ENCODE measurements at places on chromosomes 2 and 18.

DNA sequence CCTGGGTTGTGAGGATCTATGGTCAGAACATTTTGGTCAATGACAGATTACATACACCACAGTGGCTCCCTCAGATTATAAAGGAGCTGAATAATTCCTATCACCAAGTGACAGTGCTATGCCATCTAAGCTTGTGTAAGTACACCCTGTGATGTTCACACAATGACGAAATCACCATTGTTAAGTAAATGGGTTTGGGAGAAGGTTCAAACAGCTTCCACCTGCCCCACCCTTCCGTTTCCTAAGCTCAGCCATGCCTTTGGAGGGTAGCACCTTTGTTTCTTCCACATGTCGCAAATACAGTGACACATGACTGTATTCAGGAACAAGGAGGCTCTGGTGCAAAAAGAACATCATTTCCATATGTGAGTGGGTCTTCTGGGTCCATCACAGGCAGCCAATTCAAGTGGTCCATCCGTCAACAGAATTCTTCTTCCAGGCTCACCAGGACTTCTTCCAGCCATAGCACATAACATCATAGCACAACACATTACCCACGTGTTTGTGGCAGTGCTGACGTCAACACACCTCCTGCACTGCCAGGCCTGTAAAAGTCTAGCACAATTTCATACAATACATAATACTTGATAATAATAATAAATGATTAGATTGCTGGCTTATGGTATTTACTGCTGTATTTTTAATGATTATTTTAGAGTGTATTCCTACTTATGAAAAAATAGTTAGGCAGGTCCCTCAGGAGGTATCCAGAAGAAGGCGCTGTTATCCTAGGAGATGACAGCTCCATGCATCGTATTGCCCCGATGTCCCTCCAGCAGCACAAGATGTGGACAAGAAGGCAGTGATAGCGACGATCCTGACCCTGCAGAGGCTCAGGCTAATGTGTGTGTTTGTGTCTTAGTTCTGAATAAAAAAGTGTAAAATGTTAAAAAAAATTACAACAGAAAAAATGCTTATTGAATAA, 264.8 kb downstream of the ANAPC1 start:
- no peak for DNase-seq

DNA sequence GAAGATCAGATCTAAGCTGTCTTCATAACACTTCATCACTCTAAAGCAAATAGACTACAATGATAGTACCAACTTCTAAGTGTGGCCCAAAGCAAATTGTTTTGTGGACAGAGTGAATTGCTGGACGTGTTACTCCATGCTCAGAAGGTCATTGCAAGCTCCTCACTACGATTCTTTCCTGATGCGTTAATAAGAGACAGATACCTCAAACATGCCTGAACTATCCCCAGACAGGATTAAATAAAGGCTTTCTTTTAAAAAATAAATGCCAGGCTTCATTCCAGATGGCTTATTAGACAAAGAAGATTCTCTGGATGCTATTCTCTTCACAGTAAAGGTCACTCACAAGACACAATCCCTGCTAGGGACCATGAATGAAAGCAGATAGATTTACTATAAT, 621.2 kb downstream of the DCDC2C start:
- no peak for DNase-seq

DNA sequence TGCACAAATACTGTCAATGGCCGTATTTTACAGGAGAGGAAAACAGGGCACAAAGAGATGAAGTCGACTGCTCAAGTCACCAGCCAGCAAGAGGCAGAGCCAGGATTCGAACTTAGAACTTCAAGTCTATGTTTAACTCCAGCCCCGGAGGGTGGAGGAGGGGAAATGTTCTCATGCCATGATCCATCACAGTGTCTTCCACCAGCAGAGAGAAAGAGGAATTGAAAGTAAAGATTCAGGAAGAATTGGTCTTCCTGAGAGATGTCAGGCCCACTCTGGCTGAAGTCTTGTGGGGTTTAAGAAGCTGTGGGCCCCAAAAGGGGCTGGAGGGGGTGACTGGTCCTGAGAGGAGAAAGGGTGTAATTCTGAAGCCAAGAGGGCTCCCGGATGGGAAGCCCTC, 260.0 kb downstream of the TNS1 start:
- DNase-seq: no peak

DNA sequence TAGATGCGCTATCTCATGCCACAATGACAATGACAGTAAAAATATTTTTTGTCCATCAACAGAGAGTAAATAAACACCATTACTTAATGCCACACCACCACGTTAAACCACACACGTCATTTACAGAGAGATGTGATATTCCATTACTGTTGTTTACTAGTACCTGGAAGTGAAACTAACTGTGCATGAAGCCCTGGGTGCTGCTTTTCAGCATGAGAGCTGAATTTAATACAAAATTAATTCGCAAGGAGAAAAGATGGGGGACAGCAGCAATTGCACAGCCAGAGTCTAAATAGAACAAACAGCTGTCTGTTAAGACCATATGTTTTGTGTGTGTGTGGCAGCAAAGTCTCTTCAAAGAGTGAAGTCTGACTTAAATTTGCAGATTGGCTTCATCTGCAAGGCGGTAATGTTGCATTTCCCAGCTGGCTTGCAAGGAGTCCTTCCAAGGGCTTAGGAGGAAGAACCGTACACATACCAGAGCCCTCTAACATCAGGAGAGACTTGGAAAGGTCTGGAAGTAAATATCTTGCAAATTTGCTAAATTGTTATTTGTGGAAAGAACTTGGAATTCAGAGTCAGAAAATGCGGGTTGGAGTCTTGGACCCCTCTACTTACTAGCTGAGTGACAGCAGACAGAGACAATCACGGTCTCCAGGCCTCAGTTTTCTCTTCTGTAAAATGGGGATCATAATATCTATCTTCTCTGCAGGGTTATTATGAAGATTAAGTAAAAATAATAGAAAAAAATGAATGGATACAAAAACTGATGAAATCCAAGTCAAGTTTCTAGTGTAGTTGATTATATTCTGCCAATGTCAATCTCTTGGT, 127.6 kb downstream of the ALPK2 start:
- DNase-seq: no peak

DNA sequence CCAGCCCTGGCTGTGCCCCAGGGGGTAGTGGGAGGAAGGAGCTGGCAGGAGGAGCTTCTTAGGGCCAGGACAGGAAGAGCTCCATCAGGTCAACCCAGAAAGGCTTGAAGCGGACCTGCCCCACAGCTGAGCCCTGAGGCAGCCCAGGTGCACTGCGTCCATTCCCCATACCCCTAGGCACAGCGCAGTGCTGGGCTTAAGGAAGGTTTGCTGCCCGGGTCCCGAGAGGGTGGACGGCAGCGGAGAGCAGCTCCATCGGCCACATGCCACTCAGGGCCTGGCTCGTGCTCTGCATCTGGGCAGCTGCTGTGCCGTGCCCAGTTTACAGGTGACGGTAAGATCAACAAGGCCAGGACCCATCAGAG, 26.4 kb downstream of the DNMT3A start:
- DNase-seq: no peak

DNA sequence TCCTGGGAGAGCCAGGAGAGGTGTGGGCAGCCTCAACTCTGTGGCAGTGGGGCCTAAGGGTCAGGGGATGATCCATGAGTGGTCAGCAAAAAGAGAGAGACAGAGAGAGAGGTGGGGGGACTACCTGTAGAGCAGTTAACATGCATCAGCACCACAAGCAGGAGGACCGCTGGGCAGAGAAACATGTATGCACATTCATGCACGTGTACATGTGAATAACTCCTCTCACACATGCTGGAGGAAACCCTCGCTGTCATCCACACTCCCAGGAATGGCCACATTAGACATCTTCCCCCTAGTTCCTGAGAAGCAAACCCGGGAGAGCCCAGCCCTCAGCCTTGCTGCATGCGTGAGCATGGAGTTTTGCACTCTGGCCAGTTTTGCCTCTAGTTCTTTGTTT, 166.1 kb downstream of the SMAD7 start:
- DNase-seq: no peak

DNA sequence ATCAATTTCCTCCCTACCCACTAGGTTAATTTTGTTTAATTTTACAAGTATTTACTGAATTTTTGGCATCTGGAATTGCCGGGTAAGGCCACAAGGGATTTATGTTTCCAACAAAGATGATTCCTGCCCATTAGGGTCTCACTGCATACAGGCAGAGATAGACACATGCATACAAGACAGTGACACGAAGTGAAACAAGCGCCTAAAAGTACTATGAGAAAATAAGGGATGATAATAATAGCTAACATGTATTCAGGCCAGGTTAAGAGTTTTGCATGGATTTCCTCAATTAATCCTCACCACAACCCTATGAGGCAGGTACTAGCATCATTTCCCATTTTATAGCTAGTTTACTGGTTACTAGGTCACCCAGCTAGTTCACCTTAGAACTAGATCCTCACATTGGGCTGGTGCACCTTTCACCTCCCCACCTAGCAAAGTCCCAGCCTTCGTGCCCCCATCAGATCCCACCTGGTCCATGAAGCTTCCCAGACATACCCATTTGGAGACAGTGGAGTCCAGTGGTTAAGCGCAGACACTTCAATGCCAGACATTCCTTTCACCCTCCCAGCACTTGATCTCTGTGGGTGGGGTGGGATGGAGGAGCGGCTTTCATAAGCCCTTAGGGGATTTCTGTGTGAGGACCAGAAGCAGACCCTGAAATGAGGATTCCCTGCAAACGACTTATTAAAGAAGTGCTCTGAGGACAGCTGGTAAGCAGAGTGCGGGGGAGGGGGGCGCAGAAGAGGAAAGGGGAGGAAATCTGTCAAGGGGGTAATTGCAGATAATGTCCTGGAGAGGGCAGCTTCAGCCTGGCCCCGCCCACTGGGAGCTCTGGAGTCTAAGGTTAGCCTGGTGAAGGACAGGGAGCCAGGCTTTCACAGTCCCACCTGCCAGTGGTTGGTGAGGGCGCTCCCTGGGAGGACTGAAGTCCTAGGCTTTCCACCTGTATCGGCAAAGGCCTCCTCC, 5.8 kb upstream of the DGUOK start:
- peak; percentile 36 for DNase-seq

DNA sequence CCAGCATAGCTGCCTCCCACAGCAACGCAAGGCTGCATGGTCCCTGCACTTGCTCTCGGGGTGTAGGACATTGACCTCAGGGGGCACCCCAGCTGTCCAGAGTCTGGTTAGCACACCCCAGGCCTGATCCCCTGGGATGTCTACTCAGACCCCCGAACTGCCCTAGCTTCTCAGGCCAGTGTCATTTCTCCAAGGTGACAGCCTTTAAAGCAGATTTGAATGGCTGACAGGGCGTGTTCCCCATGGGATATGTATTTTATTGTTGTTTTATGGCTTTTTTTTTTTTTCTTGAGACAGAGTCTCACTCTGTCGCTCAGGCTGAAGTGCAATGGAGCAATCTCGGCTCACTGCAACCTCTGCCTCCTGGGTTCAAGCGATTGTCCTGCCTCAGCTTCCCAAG, 40.8 kb upstream of the PTMA start:
- no peak for DNase-seq

GRCh38 chr2:85106489-85107180, 26.6 kb upstream of the TCF7L1 start:
- no peak for DNase-seq

DNA sequence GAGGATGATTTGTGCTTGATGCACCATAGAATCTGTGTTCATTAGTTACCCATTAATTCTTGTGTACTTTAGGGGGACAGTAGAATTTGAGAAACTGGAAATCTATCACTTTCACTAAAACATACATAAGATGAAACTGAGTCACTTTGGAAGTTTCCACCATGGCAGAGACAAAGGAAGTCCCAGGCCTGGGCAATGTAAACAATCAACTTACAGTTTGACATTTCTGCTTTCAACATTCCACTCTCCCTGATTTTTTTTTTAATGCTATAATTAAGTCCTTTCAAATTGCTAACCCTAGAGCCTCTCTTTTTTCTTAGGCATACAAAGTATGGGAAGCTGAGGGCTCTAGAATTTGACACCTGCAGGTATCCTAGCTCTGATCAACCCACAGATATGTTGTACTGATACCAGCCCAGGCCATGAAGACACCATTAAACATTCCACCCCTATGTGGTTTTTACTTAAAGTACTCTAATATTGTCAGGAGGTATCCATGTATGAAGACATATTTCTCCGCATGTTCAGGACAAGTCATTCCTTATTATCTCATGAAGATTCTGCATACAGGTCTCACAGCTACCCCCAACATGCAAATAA, 88.5 kb upstream of the GLS start:
- no peak for DNase-seq

DNA sequence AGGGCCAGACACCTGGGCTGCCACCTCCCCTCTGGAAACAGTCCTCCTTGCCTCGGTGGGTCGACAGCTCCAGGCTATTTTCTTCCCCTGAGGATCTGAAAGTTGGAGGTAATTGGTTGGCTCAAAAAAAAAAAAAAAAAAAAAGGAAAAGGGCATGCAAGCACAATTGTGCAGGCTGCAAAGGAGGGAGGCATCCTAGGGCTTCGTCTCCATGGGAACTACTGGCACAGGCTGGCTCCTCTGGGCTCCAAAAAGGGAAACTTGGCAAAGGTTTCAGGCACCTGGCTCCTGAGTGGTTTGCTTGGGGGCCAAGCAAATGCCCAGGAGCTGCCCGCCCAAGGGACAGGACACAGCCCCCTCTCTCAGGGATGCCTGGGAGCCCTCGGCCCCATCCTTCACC, 1.1 kb upstream of the KCNIP3 start:
- DNase-seq: no peak

GRCh38 chr18:43322132-43322531, 44.8 kb upstream of the SYT4 start:
- DNase-seq: no peak

DNA sequence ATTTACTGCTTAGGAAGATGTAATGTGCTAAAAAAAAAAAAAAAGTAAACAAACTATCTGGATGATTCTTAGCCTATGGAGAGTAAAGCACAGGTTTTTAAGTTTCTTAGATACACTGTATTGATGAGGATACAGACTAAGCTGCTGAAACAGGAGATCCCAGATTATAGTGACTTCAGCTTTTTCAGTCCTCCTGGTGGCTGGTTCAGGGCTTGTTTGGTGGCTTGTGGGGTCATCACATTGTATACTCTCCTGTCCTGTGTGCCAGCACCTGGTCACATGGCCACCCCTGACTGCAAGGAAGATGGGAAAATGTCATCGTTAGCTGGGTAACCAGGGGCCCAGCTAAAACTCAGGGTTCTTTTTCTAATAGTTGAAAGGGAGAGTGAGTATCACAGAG, 31.4 kb downstream of the RAB31 start:
- DNase-seq: no peak

- no peak for DNase-seq
Observed at GRCh38 chr18:60746491-60746890, 373.9 kb upstream of the MC4R start.

Measured in activated T-cell treated with anti-CD3 and anti-CD28 coated beads, Interleukin-2, amount 50 U/mL, for 4 hours (primary cell).